Smooth muscle cell of the brain vasculature (primary cell): ENCODE measurements at places on chromosomes 6 and 20.

DNA sequence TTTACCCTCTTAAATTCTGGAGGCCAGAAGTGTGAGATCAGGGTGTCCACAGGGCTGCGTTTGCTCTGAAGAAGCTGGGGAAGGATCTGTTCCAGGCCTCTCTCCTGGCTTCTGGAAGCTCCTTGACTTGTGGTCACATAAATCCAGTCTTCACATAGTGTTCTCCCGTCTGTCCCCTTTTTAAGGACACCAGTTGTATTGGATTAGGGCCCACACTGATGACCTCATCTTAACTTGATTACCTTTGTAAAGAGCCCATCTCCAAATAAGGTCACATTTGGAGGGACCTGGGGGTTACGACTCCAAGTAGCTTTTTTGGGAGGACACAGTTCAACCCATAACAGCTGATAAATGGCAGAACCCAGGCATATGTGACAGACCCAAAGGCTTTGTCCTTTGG is 20.0 kb upstream of the WFDC2 start:
- DNase-seq = no peak

DNA sequence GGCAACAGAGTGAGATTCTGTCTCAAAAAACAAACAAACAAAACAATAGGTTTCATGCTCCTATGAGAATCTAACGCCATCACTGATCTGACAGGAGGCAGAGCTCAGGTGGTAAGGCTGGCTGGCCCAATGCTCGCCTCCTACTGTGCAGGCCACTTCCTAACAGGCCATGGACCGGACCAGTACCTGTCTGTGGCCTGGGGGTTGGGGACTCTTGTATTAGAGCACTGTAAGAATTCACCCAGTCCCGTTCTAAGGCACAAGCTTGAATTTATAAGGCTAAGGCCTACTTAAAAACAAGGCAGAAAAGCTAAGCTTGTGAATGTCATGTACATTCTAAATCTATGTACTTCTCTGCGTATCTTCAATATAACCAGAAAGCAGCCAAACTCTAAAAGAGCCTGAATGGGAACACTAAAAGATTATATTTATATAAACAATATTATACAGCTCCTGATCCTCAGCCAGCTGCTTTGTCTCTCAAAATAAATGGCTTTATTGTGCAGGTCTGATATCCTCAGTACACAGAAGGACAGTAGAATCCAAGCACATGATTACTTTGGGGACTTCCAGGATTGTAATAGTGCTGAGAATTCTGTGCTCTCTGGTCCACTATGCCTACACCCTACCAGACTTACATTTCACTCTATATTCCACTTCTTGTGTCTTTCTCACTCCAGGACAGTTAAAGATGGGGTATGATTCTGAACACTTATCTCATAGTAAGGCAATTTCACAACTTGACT is 64.5 kb upstream of the DST start:
- DNase-seq = no peak

DNA sequence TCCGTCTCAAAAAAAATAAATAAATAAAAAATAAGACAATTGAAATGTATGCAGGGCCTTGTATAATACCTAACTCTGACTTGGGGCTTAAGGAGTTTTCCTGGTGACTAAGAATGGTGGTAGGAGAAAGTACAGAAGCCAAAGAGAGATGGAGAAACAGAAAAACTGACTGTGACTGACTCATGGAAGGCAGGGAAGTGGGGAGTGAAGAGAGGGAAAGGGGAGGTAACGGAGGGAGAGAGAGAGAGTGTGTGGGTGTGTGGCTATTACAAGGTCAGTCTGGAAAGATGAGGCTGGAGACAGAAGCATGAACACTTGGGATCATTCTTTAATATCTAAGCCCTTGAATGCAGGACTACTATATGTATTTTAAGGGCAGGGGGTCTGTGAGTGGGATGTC is 38.5 kb downstream of the SNRNP48 start:
- no peak for DNase-seq

DNA sequence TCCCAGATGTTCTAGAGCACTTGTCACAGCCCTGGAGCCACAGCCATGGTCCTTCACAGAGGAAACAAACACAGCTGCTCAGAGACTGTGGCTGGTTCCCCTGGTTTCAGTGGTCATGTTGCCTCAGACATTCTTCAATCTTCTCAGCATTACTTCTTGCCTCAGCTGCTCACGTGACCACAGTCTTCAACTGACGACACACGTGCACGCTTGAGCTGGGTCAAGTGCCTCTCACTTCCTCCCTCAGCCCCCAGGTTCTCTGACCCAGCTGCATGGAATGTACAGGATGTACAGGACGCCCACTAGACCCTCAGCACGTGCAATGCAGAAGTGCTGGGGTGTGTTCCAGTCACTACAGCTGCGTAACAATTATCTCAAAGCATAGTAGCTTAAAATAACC is 159.8 kb upstream of the GGTLC1 start:
- no peak for DNase-seq

- DNase-seq = no peak
Measured at GRCh38 chr20:41274152-41274551, 43.4 kb downstream of the ZHX3 start.

DNA sequence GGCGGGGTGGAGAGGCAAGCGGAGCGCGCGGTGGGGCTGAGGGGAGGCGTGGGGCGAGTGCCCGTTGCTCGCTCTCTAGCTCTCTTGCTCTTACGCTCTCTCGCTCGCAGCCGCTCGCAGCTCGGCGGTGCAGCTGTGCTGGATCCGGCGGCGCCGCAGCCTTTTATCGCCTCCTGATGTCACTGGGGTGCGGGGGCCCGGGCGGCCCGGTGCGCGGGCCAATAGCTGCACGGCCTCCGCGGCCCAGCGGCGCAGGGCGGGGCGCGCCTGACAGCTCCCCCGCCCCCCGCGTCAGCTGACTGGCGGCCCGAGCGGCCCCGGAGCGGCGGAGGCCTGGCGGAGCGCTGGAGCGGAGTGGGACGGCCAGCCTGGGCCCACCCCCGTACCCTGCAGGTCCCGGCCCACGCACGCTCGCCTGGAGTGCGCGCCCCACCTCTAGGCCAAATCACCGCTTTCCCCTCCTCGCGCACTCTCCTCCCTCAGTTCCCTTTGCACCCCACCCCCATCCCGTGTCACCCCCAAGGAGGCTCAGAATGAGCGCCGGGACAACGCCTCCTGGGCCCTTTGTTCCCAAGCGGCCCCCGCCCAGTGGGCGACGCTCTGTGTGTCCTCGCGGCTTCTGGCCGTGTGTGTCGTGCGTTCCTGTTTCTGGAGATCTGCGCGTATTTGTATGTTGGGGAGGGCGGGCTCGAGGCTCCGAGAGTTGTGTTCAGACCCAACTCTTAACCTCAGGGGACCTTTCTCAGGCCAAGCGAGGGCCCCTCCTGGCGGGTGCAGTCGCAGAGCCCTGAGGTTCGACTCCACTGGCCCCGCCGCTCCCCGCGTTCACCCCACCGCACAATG is at the start of gene MAFB:
Gene MAFB, minus strand, starts transcription at position 137 of the 843 bp plus-strand sequence. CDS start 386 bp downstream, outside the sequence.
- DNase-seq = peak; percentile 73

GRCh38 chr6:33417128-33417902 is 592 bp downstream of the CUTA start:
- no peak for DNase-seq

DNA sequence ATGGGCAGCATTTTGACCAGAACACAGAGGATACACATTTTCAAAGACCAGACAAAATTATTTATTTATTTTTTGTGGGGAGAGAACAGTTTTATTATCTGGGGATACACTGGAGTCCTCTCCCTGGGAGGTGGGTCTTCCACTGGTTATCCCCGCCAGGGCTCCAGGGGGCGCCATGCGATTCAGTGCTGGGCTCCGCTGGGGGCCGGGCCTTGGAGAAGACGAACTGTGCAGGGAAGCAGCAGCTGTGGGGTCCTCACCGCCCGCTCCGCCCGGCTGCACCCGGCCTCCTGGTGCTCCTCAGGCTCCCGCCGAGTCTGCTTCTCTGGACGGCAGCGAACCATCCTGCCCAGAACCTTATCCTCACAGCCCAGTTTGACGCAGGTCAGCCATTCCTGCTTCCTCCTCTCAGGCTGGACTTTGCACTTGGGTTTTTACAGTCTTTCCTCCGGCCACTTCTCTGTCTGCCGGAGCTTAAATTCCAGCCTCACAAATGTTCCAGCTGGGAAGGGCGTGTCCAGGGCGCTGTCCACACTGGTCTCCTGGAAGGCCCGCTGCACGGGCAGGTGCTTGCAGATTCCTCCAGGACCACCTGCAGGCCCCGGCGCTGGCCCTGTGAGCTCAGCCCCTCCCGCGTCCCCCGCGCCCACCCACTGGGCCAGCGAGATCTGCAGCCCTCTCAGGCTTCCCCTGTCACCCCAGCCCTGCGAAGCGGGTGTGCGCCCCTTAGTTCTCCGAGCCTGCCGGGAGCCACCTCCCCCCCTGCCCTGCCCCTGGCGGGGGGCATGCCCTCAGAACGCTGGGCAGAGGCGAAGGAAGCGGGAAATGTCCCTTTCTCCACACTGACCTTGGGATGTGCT is 1830.0 kb upstream of the DEFB115 start:
- DNase-seq = no peak

DNA sequence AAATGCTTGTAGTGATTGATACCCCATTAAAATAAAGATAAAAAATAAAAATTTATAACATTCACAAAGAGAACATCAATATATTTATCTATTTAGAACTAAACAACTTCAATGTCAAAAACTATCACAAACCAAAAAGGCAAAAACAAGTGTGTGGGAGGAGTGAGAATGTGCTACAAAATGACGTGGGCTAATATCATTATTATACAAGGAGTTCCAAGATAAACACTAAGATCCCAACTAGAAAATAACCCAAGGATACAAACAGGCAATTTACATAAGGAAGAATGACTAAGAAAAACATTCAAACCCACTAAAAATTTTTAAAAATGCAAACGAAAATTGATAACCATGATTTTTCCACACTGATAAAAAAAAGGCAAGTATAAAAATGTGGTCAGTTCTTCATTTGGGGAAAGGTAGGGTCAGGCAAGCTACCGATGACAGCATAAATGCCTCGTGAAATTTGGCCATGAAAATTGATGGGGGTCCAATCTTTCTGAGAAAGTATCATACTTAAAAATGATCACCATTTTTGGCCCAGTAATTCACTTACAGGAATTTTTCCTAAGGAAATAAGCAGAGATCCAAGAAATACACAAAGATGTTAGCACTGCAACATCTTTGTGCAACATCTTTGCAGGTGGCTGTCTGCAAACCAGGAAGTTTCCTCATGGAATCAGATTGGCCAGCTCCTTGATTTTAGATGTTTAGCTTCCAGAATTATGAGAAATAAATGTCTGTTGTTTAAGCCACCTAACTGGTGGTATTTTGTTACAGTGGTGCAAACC is 140.2 kb downstream of the TMEM200A start:
- DNase-seq = no peak

DNA sequence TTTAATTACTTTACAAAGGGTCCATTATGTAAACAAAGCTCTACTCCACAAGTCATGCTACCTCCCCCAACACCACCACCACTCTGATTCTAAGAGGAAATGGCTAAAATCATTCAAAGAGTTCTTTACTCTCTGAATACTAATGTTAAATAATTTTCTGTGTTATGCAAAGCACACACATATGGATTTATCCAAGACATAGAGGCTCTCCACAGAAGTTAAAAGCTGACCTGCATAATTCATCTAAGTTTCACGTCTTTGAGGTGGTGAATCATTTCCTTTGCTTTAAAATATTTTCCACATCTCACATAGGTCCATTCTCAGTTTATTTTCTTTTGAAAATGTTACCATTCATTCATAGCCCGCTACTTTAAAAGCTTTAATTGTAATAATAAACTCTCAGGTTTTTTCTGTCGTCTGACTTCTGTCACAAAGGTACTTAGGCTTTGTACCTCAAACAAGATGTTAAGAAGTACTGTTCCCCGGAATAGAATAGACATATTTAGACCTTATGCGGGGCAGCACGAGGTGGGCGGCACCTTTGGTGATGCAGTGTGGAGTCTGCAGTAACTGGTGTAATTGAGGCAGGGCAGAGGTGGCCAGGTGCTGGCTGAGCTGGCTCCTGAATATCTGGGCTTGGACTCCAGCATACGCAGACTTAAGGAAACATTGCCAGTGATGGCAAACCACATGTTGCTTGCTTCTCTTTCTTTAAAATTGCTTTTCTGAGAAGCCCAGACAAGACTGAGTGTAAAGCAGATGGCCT is 55.8 kb downstream of the KIF6 start:
- DNase-seq = no peak

DNA sequence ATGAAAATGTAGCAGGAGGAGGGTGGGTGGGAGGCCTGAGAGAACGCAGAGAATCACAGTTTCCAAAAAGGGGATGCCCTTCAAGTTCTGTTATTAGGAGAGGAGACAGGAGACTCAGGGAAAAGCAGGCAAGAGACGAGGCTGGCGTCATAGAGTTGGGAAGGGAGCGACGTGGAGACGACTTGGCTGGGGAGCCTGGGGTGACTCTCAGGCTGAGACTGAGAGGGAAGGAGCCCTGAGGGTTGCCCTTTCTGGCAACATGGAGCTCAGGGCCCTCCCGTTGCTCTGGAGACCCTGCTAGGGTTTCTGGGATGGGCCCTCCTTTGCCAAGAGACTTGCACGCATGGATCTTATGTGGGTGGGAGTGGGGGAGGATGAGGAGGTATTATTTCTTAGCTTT is 108.9 kb downstream of the CDH4 start:
- DNase-seq = no peak

- DNase-seq = no peak
Measured at GRCh38 chr6:16729183-16729691, 32.0 kb downstream of the ATXN1 start.

DNA sequence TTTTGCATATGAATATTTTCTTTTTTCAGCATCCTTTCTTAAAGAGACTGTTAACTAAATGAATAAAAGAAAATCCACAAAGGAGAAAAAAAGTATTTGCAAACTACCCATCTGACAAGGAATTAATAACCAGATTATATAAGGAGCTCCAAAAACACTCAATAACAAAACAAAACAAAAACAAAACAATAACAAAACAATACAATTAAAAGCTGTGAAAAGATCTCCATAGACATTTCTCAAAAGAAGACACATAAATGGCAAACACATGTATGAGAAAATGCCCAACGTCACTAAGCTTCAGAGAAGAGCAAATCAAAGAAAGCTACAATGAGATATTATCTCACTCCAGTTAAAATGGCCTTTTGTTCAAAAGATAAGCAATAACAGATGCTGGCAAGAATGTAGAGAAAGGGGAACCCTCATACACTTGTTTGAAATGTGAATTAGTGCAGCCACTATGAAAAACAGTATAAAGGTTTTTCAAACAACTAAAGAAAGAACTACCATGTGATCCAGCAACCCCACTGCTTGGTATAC is 1310.0 kb upstream of the EYS start:
- no peak for DNase-seq

- DNase-seq = no peak
Measured at GRCh38 chr6:161166176-161166575, 107.7 kb downstream of the AGPAT4 start.

DNA sequence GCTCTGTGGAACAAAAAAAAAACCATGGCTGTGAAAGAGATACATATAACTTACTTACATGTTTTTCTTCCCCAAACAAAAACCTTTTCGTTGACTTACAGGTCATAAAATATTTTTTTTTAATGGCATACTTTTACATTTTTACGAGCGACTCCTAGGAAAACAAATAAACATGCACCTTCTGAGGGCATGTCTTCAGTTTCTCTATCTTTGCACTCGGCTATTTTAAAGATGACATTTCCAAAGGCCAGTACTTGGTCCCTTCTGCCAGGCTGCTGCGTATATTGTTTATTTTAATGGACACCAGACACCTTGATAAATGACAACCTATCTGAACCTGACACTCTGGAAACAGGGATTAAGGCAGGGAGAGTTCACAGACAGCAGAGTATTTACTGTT is 49.4 kb downstream of the PIGU start:
- DNase-seq = no peak

GRCh38 chr6:71733970-71734899 is 152.1 kb upstream of the RIMS1 start:
- DNase-seq = no peak
